G401 (cell line): ENCODE measurements at places on chromosomes 5 and 9. TPM values are rescaled to one million over a fixed set of nuclear protein-coding genes. Genes with fewer than 3 reads are reported as not detected.
A peak's percentile ranks its signal among the peaks of the same experiment; 100 is the strongest.

- no peak for DNase-seq
Observed at GRCh38 chr5:80816590-80816989, 143.6 kb upstream of the RASGRF2 start.

DNA sequence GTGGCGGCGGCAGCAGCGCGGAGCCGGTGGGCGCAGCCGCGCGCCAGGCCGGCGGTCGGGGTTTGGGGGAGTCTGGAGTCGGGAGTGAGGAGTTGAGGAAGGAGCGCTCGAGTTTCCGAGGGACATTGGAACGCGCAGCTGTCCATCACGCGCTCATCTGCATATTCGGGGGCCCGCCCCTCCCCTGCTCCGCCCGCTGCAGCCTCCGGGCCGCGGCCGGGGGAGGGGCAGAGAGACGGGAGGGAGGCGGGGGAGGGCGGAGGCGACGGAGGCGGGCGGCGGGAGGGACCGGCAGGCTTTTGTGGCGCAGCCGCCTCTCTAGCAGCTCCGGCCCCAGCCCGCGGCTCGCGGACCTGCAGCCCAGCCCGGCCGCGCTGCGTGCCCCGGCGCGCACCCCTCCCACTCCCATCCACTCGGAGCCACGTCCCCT, at the start of gene IRX2:
IRX2 (minus strand) TSS at position 86 of the 430 bp plus-strand sequence. CDS start 264 bp downstream, outside the sequence.
- peak; percentile 34 for DNase-seq

- no peak for DNase-seq
Observed at GRCh38 chr9:89428901-89429890, 68.7 kb downstream of the SEMA4D start.

GRCh38 chr5:112823656-112824055, 37.4 kb upstream of the SRP19 start:
- no peak for DNase-seq

DNA sequence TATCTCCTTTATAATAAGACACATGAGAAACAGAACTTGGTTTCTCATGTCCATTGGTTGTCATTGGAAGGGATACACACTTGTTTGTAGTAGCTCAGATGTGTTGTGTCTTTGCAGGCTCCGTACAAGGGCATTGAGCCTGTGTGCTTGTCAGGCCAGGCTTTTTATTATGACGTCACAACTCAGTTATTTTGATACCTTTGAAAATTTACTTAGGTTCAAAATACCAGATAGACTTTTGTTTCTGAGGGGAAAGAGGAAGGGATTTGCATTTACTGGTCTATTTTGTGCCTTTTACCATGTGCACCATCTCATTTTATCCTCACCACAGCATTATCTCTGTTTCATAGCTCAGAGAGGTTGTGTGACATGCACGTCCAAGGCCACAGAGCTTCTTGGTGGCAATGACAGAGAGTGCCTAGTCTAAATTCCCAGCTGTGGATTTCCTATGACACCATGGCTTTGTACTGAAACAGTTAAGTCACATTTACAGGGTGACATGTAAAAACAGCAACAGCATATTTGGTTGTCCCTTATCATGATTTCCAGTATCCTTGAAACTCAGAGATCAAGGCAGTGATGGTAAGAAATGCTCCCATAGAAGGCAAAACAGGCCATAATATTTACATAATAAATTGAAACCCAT, 268.7 kb downstream of the AOPEP start:
- no peak for DNase-seq

- no peak for DNase-seq
Observed at GRCh38 chr5:135543485-135544304, 7.9 kb upstream of the NEUROG1 start.

GRCh38 chr9:79896390-79896980, 324.7 kb downstream of the TLE4 start:
- no peak for DNase-seq

- DNase-seq = no peak
Observed at GRCh38 chr9:100126423-100126822, 27.4 kb downstream of the INVS start.

- no peak for DNase-seq
Observed at GRCh38 chr9:87787735-87788134, 61.8 kb downstream of the CTSL start.

- DNase-seq = no peak
Observed at GRCh38 chr5:74094096-74094781, 468.2 kb downstream of the ARHGEF28 start.

GRCh38 chr9:129285382-129285781, 107.3 kb upstream of the IER5L start:
- no peak for DNase-seq

GRCh38 chr5:155154973-155155372, 141.4 kb downstream of the KIF4B start:
- no peak for DNase-seq

GRCh38 chr9:132087438-132088030, 7.9 kb upstream of the MED27 start:
- no peak for DNase-seq

DNA sequence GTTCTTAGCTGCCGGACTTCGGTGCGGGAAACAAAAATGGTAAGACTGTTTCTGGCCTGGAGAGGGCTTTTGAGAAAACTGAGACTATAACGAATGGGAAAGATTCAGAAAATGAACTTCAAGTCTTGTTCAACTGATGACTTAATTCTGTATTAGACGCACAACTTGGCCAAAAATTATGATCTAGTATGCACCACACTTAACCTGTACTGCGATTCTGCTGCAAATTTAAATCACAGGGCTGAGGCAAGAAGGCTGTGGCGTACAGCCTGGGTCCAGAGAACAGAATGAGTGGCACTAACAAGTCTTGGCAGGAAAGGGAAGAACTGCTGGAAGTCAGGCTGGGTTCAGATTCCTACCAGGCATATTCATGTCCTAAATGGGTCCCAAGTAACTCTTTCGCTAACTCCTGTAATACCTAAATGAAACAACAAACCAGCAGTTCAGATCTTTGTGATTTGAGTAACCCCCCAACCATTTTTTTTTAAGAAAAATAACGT, 781 bp upstream of the COL23A1 start:
- no peak for DNase-seq

- no peak for DNase-seq
Observed at GRCh38 chr9:123311250-123311752, 42.9 kb upstream of the STRBP start.

GRCh38 chr5:145859453-145859852, 13.4 kb downstream of the GRXCR2 start:
- no peak for DNase-seq

GRCh38 chr5:39211773-39212172, 7.6 kb downstream of the FYB1 start:
- DNase-seq = no peak

- no peak for DNase-seq
Observed at GRCh38 chr9:20048437-20048836, 259.6 kb upstream of the SLC24A2 start.

DNA sequence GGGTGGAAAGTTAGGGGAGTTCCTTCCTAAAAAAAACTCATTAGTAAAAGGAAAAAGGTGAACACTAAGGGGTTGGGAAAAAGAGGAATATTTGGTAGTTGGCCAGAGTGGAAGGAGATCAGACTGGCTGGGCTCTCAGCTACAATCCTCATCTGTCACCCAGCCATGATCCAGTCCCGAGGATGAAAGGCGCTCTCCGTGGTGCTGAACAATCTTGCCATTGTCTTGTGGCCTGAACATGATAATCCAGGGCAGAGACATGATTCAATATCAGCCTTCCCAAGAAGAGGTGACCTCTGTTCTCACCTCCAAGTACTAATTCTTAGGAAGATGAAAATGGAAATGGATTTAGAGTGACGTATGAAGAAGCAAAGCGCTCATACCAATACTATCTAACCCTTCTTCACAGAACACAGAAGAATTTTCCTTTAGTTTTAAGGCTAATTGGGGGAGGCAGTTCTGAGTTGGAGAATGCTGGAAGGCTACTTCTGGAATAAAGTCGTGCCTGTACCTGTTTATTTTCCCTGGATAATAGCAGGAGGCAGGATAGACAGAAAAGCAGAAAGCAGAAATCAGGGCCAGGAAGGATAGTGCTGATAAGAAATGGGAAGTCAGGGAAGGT, 36.6 kb upstream of the MYORG start:
- DNase-seq = no peak

DNA sequence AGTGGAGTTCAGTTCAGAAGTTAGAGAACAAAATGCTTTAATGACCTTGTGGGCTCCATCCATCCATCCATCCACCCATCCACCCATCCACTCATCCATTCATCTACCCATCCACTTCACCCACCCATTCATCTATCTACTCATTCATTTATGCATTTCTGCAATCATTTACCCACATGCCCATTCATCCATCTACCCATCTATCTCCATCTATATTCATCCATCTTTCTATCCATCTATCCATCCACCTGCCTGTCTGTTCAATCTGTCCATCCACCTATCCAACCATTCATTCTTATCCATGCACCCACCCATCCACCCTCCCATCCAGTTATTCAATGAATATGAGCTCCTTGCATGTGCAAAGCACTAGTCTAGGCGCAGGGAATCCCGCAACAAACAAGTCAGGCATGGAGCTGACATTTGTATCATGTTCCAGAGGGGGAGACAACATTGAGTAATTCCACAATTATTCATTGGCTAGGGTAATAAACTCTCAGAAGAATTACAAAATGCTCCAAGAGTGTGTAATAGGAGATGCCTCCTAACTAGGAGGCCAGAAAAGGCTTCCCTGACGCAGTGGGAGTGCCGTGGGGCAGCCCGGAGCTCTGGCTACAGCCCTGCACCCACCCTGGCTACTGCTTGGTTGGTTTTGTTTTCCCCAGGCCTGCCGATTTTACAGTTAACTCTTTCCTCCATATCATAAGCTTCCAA, 211.2 kb downstream of the NXNL2 start:
- DNase-seq = no peak

- no peak for DNase-seq
Observed at GRCh38 chr9:112032743-112033142, 136.1 kb downstream of the UGCG start.

Gene CSF1R
- 0.43 and 1.1 TPM in 2 replicates for total RNA-seq

Gene IL9
- not detected in 2 replicates for total RNA-seq

Gene LCN2
- total RNA-seq = 13.5 TPM in 1 of 2 replicates, not detected in the other

Gene ERGIC1
- total RNA-seq = 21.3 and 28.7 TPM in 2 replicates
